ENCODE measurements at places on chromosomes 2 and 18.

DNA sequence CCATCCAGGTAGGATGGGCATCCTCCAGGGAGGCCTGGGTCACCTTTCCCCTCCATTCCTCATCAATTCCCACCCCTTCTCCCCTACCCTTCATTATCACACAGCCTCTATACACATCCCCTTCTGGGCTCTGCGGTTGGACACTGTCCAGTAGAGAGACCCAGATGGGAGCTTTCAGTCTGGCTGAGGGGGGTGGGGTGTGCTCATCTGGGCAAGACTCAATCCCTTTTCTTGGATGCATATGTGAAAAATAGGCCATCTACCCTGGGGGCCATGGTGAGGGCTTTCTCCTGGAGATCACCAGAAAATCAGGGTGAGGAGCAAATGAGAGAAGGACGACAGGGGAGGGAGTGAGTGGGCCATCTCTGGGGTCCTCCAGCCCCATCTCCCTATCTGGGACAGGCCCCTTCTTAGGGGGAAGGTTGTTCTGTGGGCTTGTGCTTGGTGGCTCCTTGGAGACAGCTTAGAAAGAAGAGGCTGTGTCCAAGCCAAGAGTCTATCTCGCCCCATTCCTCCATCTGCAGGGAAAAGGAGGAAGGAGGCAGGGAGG is 160.1 kb downstream of the DYSF start:
- DNase-seq = no peak

DNA sequence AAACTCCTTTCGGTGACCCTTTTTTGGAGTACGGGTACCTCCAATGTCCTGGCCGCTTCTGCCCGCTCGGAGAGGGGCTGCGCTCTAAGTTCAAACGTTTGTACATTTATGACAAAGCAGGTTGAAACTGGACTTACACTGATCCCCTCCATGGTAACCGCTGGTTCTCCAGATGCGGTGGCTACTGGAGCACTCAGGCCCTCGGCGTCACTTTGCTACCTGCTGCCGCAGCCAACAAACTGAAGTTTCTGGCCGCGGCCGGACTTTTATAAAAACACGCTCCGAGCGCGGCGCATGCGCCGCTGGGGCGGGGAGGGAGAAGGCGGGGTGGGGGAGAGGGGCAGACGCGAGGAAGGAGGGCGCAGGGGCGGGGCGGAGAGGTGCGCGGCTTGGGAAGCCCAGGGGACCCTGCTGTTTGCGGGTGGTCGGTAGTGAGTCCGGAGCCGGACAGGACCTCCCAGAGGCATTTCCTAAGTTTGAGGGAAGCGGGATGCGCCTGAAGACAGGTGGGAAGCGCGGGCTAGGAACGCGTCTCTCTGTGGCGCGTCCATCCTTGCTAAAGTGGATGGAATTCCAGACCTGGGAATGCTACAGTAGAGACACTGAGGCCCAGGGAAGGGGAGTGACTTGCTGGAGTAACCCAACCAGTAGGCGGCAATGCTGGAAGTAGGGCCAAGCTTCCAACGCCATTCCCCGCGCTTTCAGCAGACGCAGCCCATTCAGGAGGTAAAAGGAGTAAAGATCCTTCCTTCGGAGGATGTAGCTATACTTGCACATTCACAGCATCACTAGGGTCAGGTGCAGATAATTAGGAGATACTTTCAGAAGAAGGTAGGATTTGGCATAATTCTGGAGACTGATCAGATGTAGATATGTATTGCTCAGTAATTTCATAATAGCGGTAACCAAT is at the start of gene CXCR4:
TSS of gene CXCR4 (minus strand) at position 241 of the 910 bp plus-strand sequence. CDS start at position 152, 89 bp downstream.
- peak; percentile 72 for DNase-seq

GRCh38 chr2:3864943-3865865 is 161.8 kb downstream of the DCDC2C start:
- DNase-seq = no peak

- no peak for DNase-seq
Measured at GRCh38 chr2:124027182-124027581, 2.1 kb downstream of the CNTNAP5 start.

- DNase-seq = no peak
Measured at GRCh38 chr2:109009920-109010610, 21.0 kb upstream of the EDAR start.

DNA sequence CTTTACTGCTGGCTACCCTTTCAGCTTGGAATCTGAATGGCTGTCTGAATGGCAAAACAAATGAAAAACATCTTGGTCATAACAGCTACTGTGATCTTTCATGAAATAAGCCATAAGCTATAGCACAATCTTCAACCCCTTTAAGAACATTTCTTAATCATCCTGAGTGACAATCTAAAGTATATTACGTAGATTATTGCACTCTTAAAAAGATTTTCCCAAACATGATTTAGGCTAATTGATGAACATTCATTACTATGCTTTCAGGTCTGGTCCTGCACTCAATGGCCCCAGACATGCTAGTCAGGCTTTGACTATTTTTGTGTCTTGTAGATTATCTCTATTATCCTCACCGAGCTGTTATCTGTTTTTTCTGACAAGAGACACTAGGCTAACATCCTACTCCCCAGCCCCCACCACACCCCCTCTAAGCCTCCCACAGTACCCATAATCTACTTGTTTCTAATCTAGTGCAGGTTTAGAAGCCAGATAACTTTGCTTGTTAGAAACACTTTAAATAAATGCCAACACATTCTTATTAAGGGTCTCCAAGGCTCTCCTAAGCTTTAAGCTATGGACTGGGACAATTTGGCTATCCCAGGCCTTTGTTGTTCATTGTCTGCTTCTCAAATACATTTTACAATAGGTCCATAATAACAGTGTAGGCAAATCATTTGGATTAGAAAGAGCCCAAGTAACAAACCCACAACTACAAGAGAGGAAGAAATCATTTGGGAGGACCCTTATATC is 4.2 kb downstream of the SMAD2 start:
- no peak for DNase-seq

GRCh38 chr2:209512971-209513370 is 89.1 kb downstream of the MAP2 start:
- no peak for DNase-seq
